ENCODE measurements at places on chromosomes 1 and 21.

GRCh38 chr1:93816970-93817678 is 61.9 kb downstream of the DNTTIP2 start:
- DNase-seq, result peak; percentile 98

- no peak for DNase-seq
Measured at GRCh38 chr1:243705585-243705984, 144.5 kb downstream of the AKT3 start.

GRCh38 chr21:31493350-31493880 is 149.4 kb upstream of the TIAM1 start:
- no peak for DNase-seq

DNA sequence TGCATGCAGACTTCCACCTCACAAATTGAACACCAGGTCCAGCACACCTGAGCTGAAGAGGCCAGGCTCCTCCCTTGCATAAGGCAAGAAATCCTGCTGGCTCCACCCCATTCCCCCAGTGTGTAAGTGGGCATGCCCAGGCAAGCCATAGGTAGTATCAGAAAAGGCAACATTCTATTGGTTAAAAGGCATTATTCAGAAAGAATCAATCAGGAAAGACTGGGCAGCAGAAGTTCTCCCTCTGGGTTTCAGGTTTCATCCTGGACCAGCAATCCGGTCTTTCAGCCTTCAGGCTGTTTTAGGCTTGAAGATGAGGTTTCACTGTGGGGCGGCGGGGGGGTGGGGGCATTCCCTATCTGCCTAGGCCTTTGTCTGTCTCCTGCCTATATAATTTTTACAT is 42.0 kb upstream of the LHX8 start:
- no peak for DNase-seq

- DNase-seq, result peak; percentile 89
Measured at GRCh38 chr1:178192686-178193085, 98.8 kb downstream of the RASAL2 start.

GRCh38 chr1:27487966-27488884 is 1.7 kb downstream of the WASF2 start:
- DNase-seq, result peak; percentile 79

DNA sequence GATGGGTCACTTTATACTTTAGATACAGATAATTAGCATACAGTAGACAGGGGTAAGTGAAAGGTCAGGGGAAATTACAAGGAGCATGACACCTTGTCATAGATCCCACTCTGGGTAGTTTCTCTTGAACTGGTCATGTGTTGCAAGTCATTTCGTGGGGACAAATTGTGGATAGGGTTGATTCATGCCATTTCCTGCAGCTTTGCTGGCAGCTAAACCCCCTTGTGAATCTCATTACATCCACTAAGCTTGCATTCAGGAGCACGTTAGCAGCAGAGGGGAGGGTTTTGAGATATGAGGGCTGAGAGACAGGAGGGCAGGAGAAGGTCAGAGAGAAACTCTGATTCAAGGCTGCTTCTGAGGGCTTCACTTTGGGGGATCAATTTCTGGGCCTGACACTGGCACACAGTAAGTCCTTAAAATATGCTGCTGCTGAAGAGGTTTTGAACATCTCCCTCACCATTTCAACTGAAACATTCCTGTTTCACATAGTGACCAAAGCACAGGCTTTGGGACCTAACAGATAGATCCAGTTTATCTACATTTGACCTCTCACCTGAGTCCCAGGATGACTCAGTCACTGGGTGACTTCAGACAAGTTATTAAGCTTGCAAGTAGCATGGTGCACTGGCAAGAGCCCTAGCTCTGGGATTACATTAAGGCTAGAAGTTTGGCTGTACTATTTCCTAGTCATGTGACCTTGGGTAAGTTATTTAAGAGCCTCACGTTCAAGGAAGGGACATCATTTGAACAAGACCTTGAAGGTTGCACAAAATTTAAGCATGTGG is 206.0 kb upstream of the USP24 start:
- DNase-seq, result no peak

GRCh38 chr1:225866981-225867380 is 15.2 kb downstream of the TMEM63A start:
- no peak for DNase-seq

GRCh38 chr1:92577261-92577895 is 90.7 kb upstream of the GFI1 start:
- DNase-seq, result no peak

GRCh38 chr21:45419162-45419561 is 14.2 kb downstream of the COL18A1 start:
- no peak for DNase-seq

DNA sequence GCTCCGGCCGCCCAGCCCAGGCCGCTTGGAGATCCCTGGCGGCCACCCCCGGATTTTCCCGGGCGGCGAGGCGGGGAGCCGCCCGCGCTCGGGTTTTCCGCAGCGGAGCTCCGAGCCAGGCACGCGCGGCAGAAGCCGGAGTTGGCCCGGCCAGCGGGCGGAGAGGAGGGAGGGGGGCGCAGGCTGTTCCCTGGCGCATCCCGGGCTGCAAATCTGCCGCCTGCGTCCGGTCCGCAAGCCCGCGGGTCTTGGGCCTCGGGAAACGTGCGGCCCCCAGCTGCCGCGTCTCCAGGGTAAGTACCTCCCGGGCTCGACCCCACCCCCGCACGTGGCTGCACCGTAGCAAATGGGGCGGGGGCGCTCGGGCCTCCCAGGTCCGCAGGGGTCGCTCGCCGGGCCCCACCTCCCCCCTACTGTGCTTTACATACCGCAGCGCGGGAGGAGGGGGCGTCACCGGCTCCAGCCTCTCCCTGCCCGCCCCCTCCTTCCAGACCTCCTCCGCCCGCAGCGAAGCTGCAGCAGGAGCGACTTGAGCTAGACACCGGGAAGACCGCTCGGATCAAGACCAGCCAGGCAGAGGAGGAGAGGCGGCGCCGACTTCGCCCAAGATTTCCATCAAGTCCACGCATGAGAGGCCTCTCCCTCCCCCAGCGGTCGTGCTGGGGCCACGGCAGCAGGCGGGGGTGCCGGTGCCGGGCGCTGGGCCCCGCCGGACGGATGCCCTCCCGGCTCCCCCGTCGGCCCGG is 1.6 kb downstream of the TMEM200B start:
- DNase-seq, result no peak

DNA sequence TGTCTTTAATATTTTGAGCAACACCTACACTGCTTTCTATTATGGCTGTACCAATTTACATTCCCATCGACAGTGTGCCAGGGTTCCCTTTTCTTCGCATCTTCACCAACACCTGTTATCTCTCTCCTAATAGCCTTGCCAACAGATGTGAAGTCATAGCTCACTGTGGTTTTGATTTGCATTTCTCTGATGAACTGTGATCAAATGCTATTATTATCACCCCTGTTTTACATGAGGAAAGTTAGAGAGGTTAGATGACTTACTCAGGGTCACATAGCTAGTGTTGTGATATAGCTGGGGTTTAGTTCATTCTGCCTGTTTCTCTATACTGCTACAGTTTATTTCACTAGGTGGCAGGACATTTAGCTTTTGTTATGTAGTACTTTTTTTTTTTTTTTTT is 204.1 kb downstream of the FMN2 start:
- no peak for DNase-seq

- no peak for DNase-seq
Measured at GRCh38 chr1:232037774-232038388, 411.3 kb downstream of the DISC1 start.
